ENCODE measurements at places on chromosomes 12 and 14.

GRCh38 chr12:28026701-28027100 lies 54.2 kb upstream of the PTHLH start:
- no peak for DNase-seq

DNA sequence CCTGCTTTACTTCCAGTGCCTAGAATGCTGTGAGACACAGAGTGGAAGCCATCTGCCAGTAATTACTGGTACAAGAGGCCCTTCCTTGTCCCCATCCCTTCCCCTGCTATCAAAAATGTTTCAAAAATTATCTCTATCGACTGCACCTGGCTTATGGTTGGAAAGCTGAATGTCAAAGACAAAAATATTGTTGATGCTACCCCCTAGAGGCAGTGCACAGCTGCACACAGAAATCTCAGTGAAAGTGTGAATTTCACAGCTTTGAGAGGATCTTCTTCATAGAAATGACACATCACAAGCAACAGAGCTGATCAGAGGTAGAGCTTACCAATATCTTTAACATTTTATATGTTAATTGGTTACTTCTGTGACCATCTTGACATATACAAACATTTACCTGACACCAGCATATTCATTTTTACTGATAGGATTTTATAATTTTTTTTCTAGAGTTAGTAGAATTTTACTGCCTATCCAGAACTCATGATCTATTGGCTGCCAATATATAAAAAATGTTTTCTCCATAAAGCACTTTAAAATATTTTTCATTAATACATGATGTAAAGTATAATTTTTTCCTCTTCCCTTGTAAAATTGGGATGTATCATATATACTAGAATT lies 138.0 kb downstream of the AACS start:
- no peak for DNase-seq

DNA sequence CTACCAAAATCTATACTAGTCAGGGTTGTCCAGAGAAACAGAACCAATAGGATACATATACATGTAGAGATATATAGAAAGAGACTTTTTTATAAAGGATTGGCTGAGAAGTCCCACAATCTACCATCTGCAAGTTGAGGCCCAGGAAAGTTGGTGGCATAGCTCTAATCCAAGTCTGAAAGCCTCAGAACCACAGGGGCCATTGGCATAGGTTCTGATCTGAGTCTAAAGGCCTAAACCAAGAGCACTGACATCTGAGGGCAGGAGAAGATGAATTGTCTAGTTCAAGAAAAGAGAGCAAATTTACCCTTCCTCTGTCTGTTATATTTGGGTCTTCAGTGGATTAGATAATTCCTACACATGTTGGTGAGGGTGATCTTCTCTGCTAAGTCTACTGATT lies 433.1 kb downstream of the ADAMTS20 start:
- no peak for DNase-seq

- DNase-seq: no peak
Observed at GRCh38 chr12:62879691-62880090, 55.3 kb downstream of the PPM1H start.

Data from putamen (tissue), 1 donor.